HT1080 (cell line): ENCODE measurements at places on chromosomes 2 and 18. TPM values are rescaled to one million over a fixed set of nuclear protein-coding genes. Genes with fewer than 3 reads are reported as not detected.

- DNase-seq: no peak
These were observed 171.3 kb downstream of the TMEM18 start for GRCh38 chr2:505941-506340.

GRCh38 chr2:20411361-20411894, 35.4 kb upstream of the RHOB start:
- peak; percentile 77 for DNase-seq

GRCh38 chr2:120604767-120605166, 130.9 kb upstream of the GLI2 start:
- DNase-seq: no peak

DNA sequence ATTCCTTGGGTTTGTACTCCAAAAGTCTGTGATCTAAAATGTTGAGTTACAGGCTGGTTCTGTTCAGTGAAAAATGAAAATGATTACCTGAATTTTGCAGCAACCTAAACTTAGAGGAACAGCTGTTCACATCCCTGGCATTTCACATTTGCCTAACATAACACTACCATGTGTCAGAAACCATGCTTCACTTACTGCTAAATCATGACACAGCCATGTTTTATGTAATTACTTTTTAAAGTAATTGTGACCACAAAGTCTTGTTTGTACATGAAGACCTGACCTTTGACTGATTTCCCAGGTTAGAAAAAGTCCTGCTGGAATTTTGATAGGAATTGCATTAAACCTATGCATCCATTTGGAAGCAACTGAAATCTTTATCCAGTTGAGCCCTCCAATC, 79.1 kb downstream of the FAM168B start:
- DNase-seq: no peak

DNA sequence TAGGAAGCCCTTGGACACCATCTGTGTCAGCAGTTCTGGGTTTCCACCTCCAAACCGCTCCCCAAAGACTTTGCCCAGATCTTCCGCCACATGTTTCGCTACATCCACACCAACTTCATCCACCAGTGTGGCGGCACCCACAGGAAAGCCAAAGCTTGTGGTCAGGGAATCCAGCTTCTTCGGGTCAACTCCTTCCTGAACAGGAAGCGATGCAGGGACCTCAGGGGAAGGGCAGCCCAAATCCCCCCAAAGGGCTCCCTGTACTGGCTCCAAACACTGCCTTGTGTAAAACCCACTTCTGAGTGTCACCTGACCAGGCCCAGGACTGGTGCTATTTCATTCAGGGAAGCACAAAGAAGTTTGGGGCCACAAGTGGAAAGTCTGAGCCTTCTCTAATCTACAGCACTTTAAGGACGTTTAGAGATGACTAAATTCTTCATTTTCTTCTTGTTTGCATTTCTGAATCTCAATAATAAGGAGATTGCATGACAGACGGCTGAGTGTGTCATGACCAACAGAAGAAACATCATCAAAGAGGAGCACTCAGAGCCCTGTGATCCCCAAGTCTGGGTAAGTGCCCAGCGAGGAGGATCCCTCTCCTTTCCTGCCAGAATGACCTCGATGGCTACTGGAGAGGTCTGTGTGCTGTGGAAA, 20.8 kb downstream of the GAREM2 start:
- DNase-seq: no peak

DNA sequence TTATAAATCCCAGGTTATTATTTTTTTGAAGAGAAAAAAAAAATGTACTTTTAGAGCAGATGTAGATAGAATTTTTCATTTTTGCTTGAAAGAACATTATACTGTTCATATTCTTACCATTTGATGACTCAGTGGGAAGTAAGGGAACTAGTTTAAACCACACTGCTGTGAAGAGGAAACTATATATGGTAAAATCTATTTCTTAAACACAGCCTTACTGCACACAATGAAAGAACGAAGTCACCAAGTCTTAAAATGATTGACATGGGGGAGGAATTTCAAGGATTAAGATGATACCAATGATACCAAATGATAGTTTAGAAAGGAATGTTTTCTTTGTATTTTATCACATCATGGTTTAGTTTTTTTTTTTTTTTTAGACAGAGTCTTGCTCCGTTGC, 5.0 kb downstream of the ACTR2 start:
- peak; percentile 58 for DNase-seq

DNA sequence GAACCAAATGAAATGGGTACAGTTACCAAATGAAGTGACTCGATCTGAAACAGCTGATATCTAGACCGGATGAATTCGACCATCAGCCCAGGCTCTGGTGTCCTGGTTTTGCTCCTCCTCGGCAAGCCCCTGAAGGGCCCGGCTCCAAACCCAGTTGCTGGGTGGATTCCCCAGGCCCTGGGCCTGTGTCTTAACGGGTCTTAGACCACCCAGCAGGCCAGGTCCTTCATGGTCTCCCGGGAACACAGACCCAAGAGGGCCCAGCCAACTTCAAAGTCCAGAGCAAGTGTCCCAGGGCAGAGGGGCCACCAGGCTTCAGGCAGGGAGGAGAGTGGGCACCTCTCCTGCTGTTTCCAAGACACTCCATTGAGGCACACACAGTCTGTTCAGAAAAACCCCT, 26.7 kb upstream of the NMUR1 start:
- DNase-seq: no peak

DNA sequence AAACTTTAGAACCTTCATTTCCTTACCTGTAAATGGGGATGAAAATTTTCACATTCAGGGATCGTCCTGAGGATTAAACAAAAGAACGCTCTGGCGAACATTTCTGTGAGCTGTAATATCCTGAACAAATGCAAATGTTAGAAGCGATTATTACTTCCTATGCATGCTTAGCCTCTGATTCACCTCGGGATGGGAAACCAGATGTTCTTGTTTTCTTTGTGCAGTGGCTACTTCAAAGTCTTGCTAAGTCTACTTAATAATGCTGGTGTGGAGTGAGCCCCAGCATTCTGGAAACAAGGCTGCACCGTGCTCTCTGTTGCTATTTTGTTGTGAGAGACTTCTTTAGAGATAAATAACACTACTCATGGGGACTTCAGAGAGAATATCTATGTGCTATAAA, 119.1 kb upstream of the PELI1 start:
- peak; percentile 72 for DNase-seq

GRCh38 chr2:46720592-46721185, 194.9 kb downstream of the MCFD2 start:
- DNase-seq: no peak

- peak; percentile 62 for DNase-seq
These were observed 1.3 kb upstream of the DPYSL5 start for GRCh38 chr2:26846334-26847306.

DNA sequence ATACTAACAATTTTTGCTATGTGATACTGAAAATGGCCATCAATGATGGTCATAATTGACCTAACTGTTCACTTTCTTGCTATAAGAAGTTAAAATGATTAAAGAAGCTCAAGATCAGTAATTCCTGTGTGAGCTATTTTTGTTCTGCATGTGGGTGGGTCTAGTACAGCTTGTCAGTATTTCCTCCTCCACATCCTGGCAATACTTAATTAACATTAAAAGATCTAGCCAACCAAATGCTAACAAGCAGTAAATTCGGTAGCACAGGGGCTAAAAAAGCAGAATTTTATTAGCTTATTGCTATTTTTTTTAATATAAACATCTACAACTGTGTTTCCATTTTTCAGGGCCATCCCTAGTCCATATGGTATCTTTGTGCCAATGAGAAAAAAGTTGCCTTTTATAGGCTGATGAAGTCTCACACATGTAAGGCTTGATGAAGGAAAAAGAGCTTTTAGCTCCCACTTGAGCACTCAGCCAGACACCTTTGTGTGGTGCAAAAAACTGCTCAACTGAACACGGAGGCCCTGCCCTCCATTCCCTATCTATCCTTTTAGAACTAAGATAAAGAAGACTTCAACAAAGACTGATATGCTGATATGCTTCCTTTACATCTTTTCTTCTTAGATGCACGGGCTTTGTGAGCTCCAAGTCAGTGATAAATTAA, 4.9 kb upstream of the PNO1 start:
- DNase-seq: no peak

- peak; percentile 45 for DNase-seq
These were observed 59.9 kb downstream of the SUMO1 start for GRCh38 chr2:202178346-202178958.

DNA sequence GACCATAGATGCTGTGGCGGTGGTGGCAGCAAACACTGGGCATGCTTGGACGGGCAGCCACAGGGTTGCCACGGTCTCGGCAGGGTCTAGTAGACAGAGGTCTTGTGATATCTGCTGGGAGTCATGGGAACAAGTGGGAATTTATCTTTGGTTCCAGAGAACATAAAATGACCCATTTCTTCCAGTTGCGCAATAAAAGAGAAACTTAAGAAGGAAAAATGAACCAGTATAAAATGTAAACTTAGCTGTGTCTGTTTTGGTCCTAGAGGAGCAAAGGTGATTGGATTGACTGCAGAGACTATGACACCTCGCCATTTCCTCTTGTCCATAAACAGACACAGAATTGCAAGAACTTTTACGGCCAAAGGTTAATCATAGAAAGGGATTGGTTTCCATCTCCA, 132.6 kb upstream of the RBBP8 start:
- DNase-seq: no peak

GRCh38 chr18:2964361-2965010, 48.5 kb downstream of the LPIN2 start:
- no peak for DNase-seq

DNA sequence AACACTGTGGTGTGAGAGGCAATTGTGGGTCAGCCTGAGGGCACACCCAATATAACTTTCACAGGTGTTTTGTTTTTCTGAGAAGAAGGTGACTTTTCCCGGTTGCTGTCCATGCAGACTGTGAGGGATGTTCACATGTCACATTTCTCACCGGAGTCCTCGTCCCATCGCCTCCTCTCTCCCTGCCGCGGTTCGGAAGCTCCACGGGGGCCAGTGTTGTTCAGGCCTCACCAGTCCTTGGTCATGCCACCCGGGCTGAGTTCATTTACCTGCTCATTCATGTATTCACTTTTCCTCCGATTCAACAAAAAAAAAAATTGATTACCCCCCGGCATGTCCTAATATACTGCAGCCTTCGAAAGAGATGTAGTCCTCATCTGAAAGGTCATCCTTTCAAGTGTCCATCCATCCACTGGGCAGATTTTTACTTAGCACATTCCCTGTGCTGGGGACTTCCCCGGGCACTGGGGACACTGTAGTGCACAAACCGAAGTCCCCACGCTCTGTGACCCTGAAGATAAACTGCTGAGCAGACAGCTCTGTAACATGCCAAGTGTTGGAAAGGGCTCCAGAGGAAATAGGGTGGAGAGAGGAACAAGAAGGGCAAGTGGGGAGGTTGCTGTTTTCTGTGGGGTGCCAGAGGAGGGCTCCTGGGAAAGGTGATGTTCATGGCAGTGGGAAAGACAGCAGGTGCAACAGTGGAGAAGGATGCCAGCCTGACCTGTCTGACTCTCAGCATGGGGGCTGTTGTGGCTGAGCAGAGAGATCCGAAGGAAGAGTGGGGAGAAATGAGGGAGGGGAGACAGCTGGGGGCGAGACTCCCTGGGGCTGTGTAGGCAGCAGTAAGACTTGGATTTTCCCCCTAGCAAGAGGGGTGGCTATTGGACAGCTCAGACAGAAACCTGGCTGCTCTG, 22.4 kb downstream of the LRRFIP1 start:
- no peak for DNase-seq

DNA sequence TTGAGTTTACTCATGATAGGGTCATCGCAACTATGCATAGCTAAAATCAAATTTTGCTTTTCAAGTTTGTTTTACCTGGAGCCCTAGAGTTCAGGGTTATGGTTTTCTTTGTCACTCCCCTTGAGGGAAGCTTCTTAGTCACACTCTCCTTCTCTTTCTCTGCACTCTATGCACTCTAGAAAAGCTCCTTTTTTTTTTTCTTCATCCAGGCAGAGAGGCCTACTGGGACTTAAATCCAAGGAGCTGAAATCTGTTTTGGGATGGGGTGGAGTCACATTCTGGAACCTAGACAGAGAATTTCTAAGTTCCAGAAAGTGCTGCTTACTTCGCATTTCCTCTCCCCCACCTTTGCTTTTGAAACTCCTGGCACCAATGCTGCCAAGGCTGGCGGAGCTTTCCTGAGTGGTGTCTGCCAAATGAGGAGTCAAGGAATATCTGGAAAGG, 19.1 kb upstream of the IL18R1 start:
- no peak for DNase-seq

- no peak for DNase-seq
These were observed 816.3 kb upstream of the HS6ST1 start for GRCh38 chr2:129135017-129135416.

DNA sequence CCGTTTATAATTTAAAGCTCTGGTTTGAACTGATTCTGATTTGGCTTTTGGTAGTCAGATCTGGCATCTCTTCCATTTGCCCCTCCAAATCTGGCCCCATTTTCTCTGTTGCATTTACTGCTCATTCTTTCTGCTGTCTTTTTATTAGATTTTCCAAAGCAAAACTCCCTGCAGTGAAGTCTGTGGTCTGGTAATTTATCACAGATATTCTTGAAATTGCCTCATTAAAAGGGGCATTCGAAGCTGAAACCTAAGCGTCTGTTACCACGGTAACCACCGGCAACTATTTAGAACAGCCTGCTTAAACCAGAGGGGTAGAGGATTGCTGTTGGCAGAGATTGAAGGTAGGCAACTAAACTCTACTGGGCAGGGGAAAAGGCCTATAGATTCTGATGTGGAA, 111.5 kb upstream of the UPP2 start:
- no peak for DNase-seq

GRCh38 chr2:210230518-210230917, 5.3 kb upstream of the ACADL start:
- DNase-seq: no peak

- DNase-seq: no peak
These were observed 255.3 kb downstream of the BCL11A start for GRCh38 chr2:60298006-60298696.

- DNase-seq: no peak
These were observed 89.0 kb upstream of the SEC11C start for GRCh38 chr18:59050661-59051057.

GRCh38 chr2:141195087-141195486, 935.7 kb downstream of the LRP1B start:
- peak; percentile 5 for DNase-seq

The NAT8 gene
- total RNA-seq: not detected in 2 replicates

The TMEM178A gene
- total RNA-seq: not detected in 2 replicates

The HOXD13 gene
- 2.6 and 3.2 TPM in 2 replicates for total RNA-seq

The MYO7B gene
- total RNA-seq: 1.1 and 1.3 TPM in 2 replicates

The TAF1B gene
- total RNA-seq: 26.9 and 35.9 TPM in 2 replicates

The IL18R1 gene
- total RNA-seq: 0.51 and 0.80 TPM in 2 replicates

The TNFRSF11A gene
- total RNA-seq: 9.8 and 13.1 TPM in 2 replicates

The IL36B gene
- total RNA-seq: not detected in 2 replicates

The LAPTM4A gene
- total RNA-seq: 21.3 and 36.6 TPM in 2 replicates

The POTEC gene
- 0.24 TPM in 1 of 2 replicates, not detected in the other for total RNA-seq

The MC4R gene
- not detected in 2 replicates for total RNA-seq

The ABCB6 gene
- total RNA-seq: 21.4 and 25.5 TPM in 2 replicates

The WDR33 gene
- 20.1 and 29.4 TPM in 2 replicates for total RNA-seq

The KCNF1 gene
- 0.07 and 0.14 TPM in 2 replicates for total RNA-seq

The EIPR1 gene
- 71.2 and 75.5 TPM in 2 replicates for total RNA-seq

The RESP18 gene
- total RNA-seq: not detected in 2 replicates
